Stimulated activated CD8-positive, alpha-beta memory T cell treated with anti-CD3 and anti-CD28 coated beads, Interleukin-4, amount 100 ng/mL, for 4 hours (primary cell): ENCODE measurements at places on chromosomes 13 and 19.
A peak's percentile ranks its signal among the peaks of the same experiment; 100 is the strongest.

GRCh38 chr19:343941-344624 lies 513 bp downstream of the MIER2 start:
- DNase-seq, result no peak

DNA sequence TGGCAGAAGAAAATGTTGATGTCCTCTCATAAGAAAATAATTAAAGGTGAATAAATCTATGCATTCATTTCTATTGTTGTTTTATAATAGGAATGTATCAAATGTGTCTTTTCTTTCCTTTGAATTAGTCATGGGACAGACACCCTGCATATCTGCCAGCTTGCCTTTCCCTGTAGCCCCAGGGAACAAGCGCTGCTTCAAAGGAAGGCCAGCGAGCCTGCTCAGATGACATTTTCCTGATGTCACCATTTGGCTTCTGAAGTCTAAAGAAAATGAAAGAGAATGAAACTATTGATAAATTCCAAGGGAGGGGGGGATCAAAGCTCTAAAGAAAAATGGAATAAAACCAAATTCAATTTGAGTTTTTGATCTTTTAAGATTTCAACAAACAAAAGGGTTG lies 574.8 kb downstream of the IRS2 start:
- no peak for DNase-seq

- no peak for DNase-seq
Observed at GRCh38 chr19:1655987-1656608, 3.7 kb upstream of the TCF3 start.

DNA sequence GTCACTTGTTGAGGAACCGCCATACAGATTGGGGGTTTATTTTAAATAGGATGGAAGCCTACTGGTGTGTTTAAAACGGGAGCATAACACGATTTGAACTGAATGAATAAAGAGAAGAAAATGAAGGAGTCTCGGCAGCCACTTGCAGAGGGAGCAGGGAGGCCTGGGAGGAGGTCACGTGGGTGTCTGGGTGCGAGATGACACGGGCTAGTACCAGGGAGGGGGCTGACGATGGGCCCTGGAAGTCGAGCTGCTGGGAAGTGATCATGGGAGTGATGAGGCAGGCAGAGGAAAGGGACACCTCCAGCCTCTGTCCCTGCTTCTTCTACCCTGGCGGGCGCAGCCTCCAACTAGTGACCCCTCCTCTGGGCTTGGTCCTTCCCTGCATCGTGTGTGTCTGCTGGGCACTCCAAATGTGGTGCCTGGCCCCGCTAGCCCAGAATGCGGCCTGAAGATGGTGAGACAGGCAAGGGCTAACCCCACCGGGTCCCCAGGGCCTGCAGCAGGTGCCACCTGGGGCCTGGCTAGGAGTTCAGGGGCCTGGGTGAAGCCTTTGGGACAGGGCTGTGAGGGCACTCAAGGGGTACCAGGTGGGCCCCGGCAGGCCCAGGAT lies 35.5 kb downstream of the CRTC1 start:
- no peak for DNase-seq

DNA sequence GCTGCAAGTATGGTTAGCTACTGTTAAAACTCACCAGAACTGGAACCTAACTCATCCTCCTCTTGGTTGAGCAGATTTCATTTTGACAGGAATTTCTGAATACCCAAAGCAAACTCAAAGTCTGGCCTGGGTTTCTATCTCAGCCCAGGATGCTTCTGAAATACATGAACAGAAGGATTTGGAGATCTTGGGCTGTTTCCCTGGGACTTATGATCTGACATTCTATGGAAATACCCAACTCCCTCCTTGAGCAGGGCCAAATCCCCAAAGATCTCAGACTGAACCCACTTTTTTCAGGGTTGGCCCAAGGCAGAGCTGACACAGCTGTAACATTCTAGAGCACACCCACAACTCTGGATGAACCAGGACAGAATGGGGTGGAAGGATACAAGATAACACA lies 1.1 kb upstream of the ITM2B start:
- no peak for DNase-seq

DNA sequence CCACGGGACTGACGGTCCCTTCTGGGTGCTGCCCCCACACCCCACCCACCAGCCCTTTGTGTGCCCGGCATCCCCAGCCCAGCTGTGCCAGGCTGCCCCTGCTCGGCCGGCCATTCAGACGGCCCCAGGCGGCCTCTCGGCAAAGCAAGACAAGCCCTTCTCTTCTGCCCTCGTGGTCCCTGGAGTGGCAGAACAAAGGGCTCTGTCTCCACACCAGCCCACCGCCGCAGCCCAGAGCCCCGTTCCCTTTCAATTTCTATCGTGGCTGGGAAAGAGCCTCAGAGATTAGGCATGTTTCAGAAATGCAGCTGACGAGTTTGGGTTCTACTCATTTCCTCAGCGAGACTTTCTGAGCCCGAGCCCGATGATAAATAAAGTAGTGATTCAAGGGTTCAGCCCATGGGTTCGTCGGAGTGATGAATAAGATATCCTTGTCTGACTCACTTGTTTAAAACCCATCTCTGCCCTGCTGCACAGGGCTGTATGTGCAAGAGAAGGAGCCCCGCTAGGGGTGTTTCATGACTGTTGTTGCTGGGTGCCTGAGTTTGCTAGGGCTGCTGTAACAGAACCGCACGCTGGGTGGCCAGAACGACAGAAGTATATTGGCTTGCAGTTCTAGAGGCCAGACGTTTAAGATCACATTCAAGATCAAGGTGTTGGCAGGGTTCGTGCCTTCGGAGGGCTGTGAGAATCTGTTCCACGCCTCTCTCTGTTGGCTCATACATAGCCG lies 4.3 kb downstream of the MYO9B start:
- DNase-seq, result peak; percentile 34

DNA sequence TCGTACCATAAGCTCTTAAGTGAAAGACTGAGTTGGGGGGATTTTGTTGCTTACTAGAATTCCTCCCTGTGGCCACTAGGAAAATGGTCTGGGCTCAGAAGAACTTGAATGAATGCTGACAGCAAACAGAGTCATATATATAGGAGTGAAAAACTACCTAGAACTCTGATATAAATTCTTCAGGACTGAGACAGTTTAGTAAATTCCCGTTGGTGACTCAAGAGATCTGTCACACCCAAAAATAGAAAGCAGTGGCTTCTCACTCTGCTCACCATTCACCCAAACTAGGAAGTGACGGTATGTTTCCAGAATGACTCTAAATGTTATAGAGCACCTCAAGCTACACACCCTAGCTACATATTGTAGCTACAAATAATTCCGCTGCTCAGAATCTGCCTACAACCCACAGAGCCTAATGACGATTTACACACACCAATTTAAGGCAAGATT lies 116.2 kb downstream of the TBC1D4 start:
- DNase-seq, result no peak

- no peak for DNase-seq
Observed at GRCh38 chr19:18645035-18645511, 8.2 kb downstream of the KLHL26 start.

DNA sequence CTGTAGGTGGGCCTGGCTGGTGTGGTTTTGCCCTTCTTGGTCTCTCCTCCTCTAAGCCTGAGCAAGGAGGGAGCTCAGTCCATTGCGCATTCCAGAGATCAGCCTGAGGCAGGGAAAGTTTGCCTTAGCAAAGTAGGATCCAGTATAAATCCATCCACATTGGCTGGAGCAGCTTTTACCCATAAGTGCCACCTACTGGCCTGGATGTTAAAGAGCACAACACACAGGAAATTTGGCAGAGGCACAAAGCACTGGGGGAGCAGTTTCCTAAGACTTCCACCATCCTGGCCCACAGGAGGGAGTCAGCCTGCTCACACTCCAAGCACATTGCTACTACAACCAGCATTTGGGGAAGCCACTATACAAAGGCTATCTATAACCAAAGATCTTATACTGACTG lies 1124.2 kb downstream of the SLITRK1 start:
- no peak for DNase-seq

DNA sequence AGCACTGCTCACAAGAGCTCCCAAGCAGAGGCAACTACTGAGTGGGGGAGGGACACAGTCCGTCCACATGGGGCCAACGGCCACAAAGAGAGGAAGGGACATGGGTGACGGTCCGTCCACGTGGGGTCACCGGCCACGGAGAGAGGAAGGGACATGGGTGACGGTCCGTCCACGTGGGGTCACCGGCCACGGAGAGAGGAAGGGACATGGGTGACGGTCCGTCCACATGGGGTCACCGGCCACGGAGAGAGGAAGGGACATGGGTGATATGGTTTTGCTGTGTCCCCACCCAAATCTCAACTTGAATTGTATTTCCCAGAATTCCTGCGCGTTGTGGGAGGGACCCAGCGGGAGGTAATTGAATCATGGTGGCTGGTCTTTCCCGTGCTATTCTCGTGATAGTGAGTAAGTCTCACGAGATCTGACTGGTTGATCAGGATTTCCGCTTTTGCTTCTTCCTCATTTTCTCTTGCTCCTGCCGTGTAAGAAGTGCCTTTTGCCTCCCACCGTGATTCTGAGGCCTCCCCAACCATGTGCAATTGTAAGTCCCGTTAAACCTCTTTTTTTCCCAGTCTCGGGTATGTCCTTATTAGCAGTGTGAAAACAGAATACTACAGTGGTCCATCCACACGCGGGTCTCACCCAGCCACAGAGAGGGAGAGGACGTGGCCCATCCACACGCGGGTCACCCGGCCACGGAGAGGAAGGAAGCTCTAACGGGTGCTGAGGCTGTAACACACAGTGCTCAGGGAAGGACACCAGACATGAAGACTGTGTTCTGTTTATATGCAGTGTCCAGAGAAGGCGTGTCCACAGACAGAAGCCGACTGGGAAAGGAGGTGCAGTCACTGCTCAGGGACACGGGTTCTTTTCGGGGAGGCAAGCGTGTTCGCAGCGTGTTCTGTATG lies 48.5 kb downstream of the GAS6 start:
- no peak for DNase-seq

GRCh38 chr19:49135686-49136085 lies 16.3 kb downstream of the PPFIA3 start:
- no peak for DNase-seq

DNA sequence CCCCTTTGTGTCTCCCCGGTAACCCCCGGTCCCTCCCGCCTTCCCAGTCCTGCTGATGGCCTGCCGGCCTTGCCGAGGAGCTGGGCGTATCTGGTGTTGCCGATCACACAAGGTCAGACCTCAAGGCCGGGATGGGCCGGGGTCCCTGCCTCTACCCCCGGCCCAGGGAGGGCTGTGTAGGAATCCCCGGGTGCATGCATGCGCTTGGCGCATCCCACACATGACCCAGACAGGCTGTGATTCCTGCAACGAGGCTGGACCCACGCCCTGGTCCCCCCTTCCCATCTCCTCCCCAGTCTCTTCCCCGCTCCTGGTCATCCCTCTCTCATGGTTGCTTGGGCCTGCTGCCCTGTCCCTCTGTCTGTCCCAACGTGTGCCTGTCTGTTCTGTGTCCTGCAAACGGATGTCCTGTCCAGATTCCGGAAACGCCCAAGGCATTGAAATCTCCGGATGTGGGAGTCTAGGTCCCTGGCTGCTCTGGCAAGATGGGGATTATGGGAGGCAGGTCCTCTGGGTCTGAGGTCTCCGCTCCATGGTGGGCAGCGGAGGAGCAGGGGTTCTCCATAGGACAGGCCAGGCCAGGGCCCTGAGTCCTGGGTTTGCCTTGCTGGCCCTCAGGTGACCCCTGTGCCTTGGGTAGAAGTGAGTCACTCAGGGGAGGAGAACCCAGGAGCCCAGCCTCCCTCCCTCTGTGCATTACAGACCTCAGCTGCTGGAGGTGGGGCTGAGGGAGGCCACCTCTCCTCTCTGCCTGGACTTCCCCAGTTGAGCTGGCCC lies 1.6 kb downstream of the PKN1 start:
- DNase-seq, result no peak

- DNase-seq, result no peak
Observed at GRCh38 chr19:55495646-55496349, 7.6 kb downstream of the SSC5D start.

GRCh38 chr19:35557539-35558399 lies 5.7 kb downstream of the ATP4A start:
- no peak for DNase-seq

GRCh38 chr13:51223560-51224270 lies 1.5 kb downstream of the FAM124A start:
- DNase-seq, result no peak

- no peak for DNase-seq
Observed at GRCh38 chr13:46134961-46135522, 30.2 kb upstream of the CPB2 start.

GRCh38 chr13:99812625-99813024 lies 158.9 kb downstream of the ZIC5 start:
- no peak for DNase-seq

DNA sequence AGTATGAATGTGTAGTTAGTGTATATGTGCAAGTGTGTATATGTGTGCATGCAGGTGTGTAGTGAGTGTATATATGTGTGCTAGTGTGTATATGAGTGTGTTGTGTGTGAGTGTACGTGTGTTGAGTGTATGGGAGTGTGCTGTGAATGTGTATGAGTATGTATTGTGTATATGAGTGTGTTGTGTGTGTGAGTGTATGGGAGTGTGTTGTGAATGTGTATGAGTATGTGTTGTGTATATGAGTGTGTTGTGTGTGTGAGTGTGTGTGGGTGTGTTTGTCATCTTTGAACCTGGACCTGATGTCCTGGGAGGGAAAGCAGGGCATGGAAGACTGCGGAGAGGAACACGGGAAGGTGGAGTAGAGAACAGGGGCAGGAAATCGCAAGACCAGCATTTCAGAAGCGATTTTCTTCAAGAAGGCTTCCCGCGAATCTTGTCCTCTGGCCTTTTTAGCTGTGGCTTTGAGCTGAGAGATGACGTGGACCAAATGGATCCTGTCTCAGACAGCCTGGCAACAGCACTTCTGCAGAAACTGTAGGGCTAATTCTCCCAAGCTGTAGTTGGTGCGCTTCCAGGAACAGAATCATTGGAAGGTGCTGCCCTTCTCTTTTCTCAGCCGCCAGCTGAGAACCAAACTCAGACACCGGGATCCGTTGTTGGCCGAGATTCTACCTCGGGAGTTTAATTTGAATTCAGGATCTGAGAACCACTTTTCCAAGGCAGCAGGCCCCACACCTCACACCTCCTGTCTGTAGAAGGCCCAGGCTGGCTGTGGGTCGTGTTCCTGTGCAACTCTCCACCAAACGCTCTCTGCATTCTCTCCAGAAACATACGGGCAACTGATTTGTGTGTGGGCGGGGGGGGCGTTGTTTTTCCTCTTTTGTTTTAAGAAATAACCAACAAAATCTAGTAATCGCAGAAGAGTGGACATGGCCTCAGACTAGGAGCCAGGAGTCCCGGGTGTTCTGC lies 94.7 kb upstream of the RAP2A start:
- no peak for DNase-seq
